ENCODE measurements at places on chromosomes 12 and 14.

DNA sequence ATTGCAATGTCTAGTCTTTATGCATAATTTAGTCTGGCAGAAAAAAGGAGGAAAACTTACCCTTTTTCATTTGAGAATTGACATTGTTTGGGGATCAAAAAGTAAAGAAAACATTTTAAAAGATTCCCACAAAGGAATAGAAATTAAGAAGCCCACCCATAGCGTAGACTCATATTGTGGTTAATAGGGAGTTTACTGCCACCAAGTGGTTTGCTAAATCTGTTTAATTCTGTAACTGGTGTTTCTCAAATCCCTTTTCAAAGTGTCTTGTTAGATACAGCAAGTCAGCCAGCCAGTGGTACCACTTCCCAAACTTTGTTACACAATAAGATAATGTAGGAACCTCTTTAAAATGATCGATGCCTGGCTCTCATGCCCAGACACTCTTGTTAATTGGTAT lies 180.3 kb downstream of the IPO8 start:
- no peak for DNase-seq

GRCh38 chr12:14934511-14934910 lies 3.8 kb downstream of the ERP27 start:
- DNase-seq: no peak

GRCh38 chr12:52337054-52337453 lies 15.9 kb upstream of the KRT83 start:
- DNase-seq: no peak

DNA sequence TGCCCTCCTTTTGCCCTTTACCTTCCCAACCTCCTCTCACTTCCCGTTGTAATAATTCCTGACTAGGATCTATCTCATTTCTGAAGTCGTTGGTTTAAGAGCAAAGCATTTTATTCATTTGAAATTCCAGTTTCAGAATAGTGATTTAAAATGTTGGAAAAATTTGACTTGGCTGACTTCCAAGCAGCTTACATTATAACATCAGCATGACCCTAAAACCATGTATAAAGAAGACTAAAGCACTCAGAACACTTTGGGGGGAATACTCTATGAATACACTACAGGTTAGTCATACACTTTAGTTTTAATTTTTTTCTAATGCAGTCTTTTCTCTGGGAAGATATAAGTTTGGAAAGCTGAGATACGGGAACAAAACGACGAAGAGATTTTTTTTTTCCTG lies 161.1 kb downstream of the BTG1 start:
- no peak for DNase-seq

- no peak for DNase-seq
Measured at GRCh38 chr12:63382930-63383329, 231.9 kb upstream of the AVPR1A start.

DNA sequence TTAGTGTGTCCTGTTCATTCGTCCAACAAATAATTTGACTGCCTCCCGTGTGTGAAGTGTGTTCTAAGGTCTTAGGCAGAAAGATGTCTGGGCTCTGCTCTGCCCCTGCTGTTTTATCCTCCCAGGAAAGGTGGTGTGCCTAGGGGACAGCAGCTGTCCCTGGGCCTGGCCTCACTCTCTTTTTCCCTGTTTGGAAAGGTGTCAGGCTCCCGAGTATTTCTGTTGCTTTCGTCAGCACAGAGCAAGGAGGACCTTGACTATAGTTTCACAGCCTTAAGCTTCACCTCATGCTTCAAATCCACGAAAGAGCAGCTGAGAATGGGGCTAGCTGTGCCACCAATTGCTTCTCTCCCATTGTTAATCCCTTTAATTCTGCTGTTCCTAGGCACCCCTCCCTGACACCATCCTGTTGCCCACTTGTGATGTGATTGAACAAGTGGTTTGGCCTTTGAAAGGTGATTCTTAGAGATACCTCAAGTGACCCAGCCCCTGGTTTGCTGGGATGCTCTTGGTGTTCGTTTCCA lies 54.2 kb downstream of the TGFB3 start:
- no peak for DNase-seq

GRCh38 chr12:88299567-88300101 lies 157.5 kb downstream of the TMTC3 start:
- no peak for DNase-seq
